CD4-positive, CD25-positive, alpha-beta regulatory T cell (primary cell): ENCODE measurements at places on chromosomes 2 and 18.

DNA sequence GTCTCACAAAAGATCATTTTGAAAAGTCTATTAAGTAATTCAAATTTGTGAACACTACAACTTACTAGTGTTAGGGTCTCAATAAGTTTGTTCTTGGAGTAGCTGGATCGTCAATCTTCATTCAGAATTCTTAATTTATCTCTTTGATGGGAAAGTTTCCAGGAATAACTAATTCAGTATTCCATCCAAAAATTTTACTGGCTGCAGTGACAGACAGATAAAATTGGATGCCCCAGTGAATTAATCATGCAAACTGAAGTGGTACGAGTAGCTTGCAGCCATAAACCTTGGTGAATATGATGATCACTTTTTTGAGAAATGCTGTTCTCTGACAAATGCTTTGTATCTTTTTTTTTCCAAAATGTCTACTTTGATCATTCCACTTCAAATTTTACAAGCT, 112.8 kb downstream of the LYPD6 start:
- DNase-seq = no peak

- no peak for DNase-seq
Observed at GRCh38 chr2:68936427-68936826, 16.3 kb downstream of the GKN2 start.

- DNase-seq = no peak
Observed at GRCh38 chr18:48504819-48505218, 34.0 kb upstream of the CTIF start.

- DNase-seq = no peak
Observed at GRCh38 chr18:33560686-33561370, 17.2 kb upstream of the ASXL3 start.

GRCh38 chr18:31039426-31039825, 3.1 kb downstream of the DSC3 start:
- DNase-seq = no peak

GRCh38 chr2:127420039-127420864, 2.0 kb downstream of the PROC start:
- DNase-seq = no peak

- DNase-seq = no peak
Observed at GRCh38 chr2:174738841-174739240, 25.4 kb downstream of the CHRNA1 start.

DNA sequence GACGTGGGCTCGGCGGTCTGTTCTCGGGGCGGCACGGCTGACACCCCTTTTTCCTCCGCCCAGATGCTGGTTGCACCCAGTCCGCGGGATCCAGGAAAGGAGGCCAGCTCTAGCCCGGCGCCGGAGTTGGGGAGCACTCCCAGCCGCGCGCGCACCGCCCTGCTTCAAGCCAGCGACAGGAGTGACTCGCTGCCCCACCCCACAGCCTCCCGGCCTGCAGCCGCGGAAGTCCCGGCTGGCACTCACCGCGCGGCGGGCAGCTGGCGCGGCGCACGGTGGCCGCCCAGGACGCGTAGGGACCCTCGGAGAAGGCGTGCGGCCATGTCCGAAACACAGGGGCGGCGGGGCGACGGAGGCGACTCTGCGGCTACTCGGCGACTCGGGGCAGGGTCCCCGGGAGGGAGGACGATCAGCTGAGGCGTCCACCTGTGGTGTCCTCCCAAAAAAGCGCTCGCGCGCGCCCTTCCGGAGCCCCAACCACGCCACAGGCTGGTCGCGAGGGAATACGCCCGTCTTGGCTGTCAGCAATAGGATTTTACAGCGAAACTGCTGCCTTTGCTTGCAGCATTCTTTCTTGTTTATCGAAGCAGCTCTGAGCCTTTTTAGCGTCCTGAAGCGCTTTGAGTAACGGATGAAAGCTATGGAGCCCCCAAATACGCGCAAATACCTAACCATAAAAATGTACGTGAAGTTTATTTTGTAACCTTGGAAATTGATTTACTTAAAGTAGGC, at the start of gene ACADL:
TSS of gene ACADL (minus strand) at position 507 of the 732 bp plus-strand sequence. CDS start at position 323, 184 bp downstream.
- DNase-seq = peak; percentile 1

GRCh38 chr2:222307978-222308730, 9.4 kb upstream of the PAX3 start:
- no peak for DNase-seq

GRCh38 chr2:46329340-46329739, 32.1 kb downstream of the EPAS1 start:
- no peak for DNase-seq

DNA sequence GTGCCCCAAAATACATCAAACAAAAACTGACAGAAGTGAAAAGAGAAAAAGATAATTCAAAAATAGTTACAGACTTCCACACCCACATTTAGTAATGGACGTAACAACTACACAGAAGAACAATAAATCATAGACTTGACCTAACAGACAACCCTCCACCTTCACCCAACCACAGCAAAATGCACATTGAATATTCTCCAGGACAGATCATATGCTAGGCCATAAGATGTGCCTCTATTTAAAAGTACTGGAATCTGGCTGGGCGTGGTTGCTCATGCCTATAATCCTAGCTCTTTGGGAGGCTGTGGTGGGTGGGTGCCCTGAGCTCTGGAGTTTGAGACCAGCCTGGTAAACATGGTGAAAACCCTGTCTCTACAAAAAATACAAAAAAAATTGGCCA, 20.0 kb downstream of the SLC66A2 start:
- DNase-seq = no peak

- DNase-seq = no peak
Observed at GRCh38 chr2:121890041-121890440, 134.6 kb downstream of the TSN start.

DNA sequence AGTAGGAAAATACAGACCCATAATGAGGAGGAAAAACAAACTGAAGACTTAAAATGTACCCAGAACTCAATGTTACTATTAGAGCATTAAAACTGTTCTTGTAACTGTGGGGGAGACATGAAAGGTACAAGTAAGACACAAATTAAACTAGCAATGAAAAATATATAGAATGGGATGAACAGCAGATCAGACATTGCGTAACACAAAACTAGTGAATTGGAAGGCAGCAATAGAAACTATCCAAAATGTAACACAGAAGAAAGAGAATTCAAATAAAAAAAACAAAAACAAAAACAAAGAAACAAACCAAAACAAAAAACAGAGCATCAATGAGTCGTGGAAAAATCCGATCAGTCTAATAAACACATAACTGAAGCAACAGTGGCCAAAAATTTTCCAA, 127.1 kb upstream of the CNGA3 start:
- DNase-seq = no peak

DNA sequence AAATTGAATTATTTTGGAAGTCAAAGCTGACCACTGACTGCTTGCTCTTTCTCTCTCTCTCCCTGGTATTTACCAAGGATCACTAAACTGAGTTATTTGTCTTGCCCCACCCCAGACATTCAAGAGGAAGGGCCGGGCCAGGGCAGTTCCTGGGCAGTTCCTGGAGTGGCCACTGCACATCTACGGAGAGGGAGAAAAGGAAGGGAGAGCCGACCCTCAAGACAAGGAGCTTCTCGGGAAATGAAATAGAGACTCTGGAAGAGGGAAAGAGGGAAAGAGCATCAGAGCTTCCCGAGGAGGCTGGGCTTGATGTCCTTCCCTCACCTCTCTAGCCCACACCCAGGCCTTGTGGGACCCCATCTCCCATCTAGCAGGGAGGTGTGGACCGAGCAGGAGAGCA, 83.1 kb downstream of the SEPTIN10 start:
- no peak for DNase-seq

DNA sequence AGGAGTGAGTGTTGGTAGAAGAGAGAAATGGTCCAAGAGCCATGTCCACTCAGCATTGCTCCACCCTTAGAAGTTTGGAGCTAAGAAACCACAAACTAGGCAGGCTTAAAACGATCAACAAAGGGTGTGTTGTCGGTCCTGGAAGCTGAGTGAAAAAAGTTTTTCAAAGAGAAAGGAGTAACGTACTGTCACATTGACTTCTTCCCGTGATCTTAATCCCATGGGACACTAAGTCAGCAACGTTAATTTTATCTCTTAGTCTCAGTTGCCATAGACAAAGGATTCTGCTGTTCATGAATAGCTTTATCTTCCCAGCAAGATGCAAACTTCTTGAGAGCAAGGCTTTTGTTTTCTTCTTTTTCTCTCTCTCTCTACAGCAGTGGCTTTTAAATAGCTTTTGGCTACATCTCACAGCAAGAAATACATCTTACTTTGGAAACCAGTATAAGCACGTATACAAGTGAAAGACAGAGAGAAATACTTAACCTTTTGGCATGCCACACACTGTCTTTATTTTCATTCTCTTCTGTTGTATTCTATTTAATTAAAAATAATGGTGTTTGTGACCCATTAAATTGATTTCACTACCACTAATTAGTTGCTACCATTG, 377.4 kb downstream of the TGIF1 start:
- DNase-seq = no peak

- DNase-seq = no peak
Observed at GRCh38 chr2:166934817-166935216, 46.5 kb downstream of the XIRP2 start.

DNA sequence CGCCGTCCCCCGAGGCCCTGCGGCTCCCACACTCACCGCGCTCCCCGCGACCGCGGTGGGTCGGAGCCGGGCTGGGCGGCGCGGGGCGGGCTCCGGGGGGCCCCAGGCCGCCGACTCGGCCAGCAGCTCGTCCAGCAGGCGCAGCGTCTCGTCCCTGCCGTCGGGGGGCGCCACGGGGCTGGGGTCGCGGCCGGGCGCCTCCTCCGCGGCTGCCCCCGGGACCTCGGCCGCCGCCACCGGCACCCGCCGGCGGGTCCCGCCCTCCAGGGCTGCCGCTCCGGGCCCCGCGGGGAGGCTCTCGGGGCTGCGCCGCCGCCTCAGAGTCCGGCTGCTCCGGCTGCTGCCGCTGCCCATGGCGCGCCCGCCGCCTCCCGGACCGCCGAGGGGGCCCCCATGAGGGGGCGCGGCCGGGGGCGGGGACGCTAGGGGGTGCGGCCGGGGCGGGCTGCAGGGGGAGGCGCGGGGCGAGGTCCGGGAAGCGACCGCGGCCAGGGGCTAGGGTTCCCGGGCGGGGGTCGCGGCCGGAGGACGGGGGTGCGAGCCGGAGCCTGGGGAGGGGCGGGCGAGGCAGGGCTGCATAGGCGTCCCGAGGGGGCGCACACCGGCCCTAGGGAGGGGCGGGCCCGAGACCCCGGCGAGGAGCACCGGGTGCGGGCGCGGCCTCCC, at the start of gene CYS1:
TSS of gene CYS1 (minus strand) at position 542 of the 666 bp plus-strand sequence. CDS start at position 354, 188 bp downstream.
- DNase-seq = no peak

DNA sequence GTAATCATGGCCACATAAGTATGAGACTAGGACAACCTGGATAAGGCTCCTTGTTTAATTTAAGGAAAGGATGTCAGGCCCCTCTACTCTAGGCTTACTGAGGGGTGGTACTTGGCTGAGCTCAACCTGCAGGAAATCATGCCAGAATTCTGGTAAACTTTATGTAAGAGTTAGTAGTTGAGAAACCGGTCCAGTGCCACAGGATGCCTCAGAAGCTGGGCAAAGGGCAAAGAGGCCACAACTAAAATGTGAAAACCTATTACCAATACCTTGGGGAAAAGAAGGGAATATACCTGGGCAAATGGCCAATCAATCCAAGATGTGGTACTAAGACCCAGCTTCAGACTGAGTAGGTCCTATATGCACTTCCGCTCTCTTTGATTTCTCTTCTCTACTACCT, 86.7 kb downstream of the ITSN2 start:
- no peak for DNase-seq

GRCh38 chr2:106537047-106537446, 49.9 kb downstream of the CD8B2 start:
- no peak for DNase-seq

- DNase-seq = no peak
Observed at GRCh38 chr2:165530-165929, 98.3 kb downstream of the SH3YL1 start.

- DNase-seq = no peak
Observed at GRCh38 chr2:20496076-20496872, 49.4 kb downstream of the RHOB start.

GRCh38 chr2:23600346-23600745, 215.4 kb downstream of the KLHL29 start:
- DNase-seq = no peak

- no peak for DNase-seq
Observed at GRCh38 chr2:168369031-168369430, 87.0 kb upstream of the CERS6 start.

GRCh38 chr2:241820625-241821384, 11.8 kb downstream of the NEU4 start:
- no peak for DNase-seq

GRCh38 chr18:24014986-24015638, 558 bp downstream of the TTC39C start:
- peak; percentile 45 for DNase-seq

- DNase-seq = peak; percentile 33
Observed at GRCh38 chr2:105329197-105329554, 359 bp downstream of the TGFBRAP1 start.

GRCh38 chr2:85713836-85714235, 19.7 kb downstream of the GNLY start:
- no peak for DNase-seq

DNA sequence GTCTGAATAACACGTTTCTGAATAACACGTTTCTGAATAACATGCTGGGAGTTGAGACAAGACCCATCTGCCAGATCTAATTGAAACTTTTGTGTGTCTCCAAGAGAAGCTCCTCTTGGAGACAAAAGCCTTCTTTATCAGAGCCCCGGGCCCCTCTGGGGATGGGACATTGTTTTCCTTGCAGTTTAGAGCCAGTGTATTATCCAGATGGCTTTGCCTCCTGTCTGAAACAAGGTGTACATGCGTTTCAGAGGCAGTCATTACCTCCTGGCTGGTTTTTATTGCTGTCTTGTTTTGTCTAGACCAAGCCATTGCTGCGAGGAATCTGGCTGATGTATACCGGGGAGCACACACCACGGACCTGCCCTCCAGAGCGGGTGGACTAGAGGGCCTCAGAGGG, 7.8 kb downstream of the FOSL2 start:
- DNase-seq = no peak

- no peak for DNase-seq
Observed at GRCh38 chr2:66283787-66284186, 151.1 kb upstream of the MEIS1 start.

GRCh38 chr18:76656925-76657827, 162.1 kb upstream of the ZNF516 start:
- DNase-seq = no peak
